ENCODE measurements at places on chromosomes 7 and 10. TPM values are rescaled to one million over a fixed set of nuclear protein-coding genes. Genes with fewer than 3 reads are reported as not detected.

The PTPN20 gene
- 0.14 TPM for total RNA-seq

The MGAM2 gene
- not detected for total RNA-seq

The KCNMA1 gene
- 30.9 TPM for total RNA-seq

The ZNF212 gene
- 2.1 TPM for total RNA-seq

The ARL5B gene
- total RNA-seq = 10.5 TPM

The EEPD1 gene
- total RNA-seq = 6.8 TPM

The SEM1 gene
- 148 TPM for total RNA-seq

The C7orf57 gene
- not detected for total RNA-seq

The LRMDA gene
- total RNA-seq = 1.1 TPM

The DPP6 gene
- not detected for total RNA-seq

The FKBP6 gene
- not detected for total RNA-seq

The VIPR2 gene
- total RNA-seq = 0.85 TPM

The MUC12 gene
- 0.92 TPM for total RNA-seq

The PITX3 gene
- 0.18 TPM for total RNA-seq

The GPR15LG gene
- total RNA-seq = not detected

The APBB1IP gene
- total RNA-seq = 2.2 TPM

The ZEB1 gene
- total RNA-seq = 144 TPM

The EPHB6 gene
- total RNA-seq = 2.6 TPM

The PPP1R17 gene
- not detected for total RNA-seq

The TMEM213 gene
- total RNA-seq = not detected

The MBLAC1 gene
- total RNA-seq = 2.4 TPM

The PRLHR gene
- not detected for total RNA-seq

The CCDC136 gene
- 8.5 TPM for total RNA-seq

The LEP gene
- 0.09 TPM for total RNA-seq

The NYAP1 gene
- 0.14 TPM for total RNA-seq

The CFAP69 gene
- 7.7 TPM for total RNA-seq

The EMX2 gene
- total RNA-seq = not detected

The ZNF853 gene
- 0.57 TPM for total RNA-seq

The IFIT3 gene
- 10.7 TPM for total RNA-seq

The ZNF117 gene
- 3.4 TPM for total RNA-seq

The DNAJC12 gene
- total RNA-seq = 4.3 TPM

The FXYD4 gene
- not detected for total RNA-seq

The TPST1 gene
- total RNA-seq = 210 TPM

The FRAT1 gene
- total RNA-seq = 2.4 TPM

The LIPF gene
- total RNA-seq = not detected

The ZNF789 gene
- total RNA-seq = 3.6 TPM

The TMEM225B gene
- total RNA-seq = 1.1 TPM

The GALNT17 gene
- total RNA-seq = not detected

The TRA2A gene
- total RNA-seq = 25.8 TPM

The CABCOCO1 gene
- total RNA-seq = 0.83 TPM

The ADCY1 gene
- 0.28 TPM for total RNA-seq

The ELN gene
- 4.2 TPM for total RNA-seq

The TBX20 gene
- 4.6 TPM for total RNA-seq

The SEC23IP gene
- 42.5 TPM for total RNA-seq

The FGFBP3 gene
- total RNA-seq = 0.28 TPM

The IKZF5 gene
- total RNA-seq = 1.9 TPM

The SRPK2 gene
- total RNA-seq = 44.2 TPM

The PLAC9 gene
- total RNA-seq = 12.3 TPM

The EN2 gene
- under 0.01 TPM for total RNA-seq

The UNCX gene
- total RNA-seq = not detected

The CNTNAP2 gene
- 0.09 TPM for total RNA-seq

The SEMA3D gene
- 12.1 TPM for total RNA-seq

The TDRD1 gene
- total RNA-seq = 0.83 TPM

The KEL gene
- not detected for total RNA-seq

The CREB5 gene
- total RNA-seq = 5.8 TPM

The LIPN gene
- total RNA-seq = not detected

The HGF gene
- total RNA-seq = 462 TPM

Measured in smooth muscle cell of bladder (primary cell).